ENCODE measurements at places on chromosomes 6 and 20.

DNA sequence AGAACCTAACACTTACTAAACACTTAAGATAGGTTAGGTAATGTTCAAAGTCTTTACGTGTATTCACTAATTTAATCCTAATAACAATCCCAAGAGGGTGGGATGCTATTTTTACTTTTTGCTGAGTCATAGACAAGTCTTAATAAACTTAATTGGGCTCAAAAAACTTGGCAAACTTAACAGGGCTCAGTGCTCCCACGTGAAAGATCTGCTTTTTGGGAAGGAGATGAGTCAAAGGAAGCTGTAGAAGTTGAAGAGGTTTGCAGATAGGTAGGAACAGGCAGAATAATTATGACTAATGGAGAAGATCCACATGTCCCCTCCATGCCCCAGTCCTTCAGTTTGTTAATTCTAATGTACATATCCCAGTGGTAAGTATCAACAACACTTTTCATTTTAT is 44.5 kb upstream of the STMND1 start:
- peak; percentile 89 for DNase-seq

DNA sequence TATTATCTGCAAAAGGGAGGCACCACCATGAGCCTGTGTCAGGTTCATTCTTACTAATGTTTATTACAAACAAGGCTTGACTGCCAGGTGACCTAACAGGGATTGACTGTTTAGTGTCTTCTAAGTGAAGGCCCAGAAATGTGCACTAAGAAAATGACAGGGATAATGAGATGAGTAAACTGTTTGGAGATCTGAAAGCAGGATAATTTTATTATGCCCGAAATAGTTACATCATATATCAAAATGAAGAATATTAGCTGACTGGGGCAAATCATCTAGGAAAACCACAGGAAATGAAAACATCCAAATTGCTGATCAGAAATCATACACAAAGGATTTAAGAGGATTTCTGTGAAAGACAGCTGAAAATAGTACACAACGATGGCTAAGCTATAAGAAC is 516.7 kb downstream of the HDGFL1 start:
- no peak for DNase-seq

- peak; percentile 44 for DNase-seq
Measured at GRCh38 chr20:51400051-51400926, 142.2 kb downstream of the NFATC2 start.

DNA sequence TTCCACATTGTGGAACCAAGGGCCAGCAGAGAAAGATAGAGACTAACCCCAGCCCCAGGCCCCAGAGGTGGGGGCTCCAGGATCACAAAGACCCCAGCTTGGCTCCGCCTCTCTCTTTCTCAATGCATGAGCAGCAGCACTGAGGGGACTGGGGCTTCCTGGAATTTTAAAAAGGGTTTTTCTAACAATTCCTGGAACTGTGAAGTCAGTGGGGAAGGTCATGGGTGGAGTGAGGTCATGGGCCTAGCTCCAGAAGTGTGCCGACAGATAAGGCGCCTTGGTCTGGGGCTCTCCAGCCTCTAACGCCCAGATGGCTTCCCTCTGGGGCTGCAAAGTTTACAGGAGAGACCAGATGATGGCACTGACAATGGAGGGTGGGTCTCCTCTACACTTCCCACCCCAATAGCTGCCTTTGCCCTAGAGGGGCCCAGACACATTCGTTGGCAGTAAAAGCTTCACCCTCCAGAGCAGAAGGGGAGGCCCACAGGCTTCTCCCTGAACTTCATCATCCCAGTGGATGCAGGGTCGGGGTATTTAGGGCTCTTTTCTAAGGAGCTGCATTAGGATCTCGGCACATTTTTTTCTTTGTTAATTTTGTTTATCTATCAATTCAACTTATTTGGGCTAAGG is 46.9 kb upstream of the CD93 start:
- no peak for DNase-seq

DNA sequence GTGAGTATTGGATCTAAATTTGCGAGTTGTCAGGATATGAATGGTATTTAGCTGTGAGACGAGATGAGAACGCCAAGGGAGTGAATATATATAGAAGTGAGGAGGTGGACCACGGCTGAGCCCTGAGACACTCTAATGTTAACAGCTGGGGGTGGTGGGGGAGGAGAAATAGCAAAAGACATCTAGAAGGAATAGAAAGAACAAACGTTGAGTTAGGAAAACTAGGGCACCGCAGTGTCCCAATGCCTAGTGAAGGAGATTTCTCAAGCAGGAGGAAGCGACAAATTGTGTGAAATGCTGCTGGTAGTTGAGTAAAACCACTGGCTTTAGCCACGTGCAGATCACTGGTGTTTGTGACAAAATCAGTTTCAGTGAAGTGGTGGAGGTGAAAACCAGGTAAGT is 56.9 kb downstream of the CD164 start:
- DNase-seq, result no peak

DNA sequence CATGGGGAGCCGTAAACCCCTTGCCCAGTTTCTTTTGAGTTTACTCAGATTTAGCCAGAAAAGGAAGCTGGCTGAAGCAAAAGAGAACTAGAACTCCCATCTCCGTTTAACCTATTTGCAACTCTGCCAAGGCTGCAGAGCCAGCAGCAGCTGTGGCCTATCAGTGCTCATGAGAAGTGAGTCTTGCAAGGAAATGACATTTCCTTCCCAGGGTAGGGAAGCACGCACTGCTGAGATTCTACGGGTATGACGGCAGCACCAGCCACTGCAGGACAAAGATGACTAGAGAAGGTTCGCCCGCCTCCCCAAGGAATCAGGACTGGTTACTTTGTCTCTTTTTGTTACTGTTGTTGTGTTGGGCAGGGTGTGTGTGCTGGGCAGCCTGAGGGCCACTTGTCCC is 47.6 kb downstream of the PPP1R3G start:
- DNase-seq, result no peak

- DNase-seq, result no peak
Measured at GRCh38 chr6:158765499-158766068, 53.6 kb downstream of the EZR start.

GRCh38 chr20:44750081-44750805 is 4.6 kb downstream of the KCNK15 start:
- no peak for DNase-seq

DNA sequence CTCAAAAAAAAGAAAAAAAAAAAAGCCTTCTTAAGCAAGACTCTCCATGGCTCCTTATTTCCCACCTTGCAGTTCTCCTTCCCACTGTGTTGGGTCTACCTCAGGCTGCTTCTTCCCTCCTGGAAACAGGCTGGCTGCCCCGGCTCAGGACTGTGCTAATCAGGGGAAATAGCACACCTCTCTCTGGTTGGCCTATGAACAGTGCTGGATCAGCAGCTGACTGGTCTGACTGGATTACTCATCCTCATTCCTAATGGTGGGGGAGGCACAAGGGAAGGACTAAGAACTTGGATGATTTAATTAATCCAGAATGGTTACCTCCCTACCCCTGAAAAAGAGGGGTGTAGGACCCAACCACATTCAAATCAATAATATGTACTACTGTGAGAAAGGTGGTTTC is 3.9 kb upstream of the SRSF3 start:
- peak; percentile 89 for DNase-seq

DNA sequence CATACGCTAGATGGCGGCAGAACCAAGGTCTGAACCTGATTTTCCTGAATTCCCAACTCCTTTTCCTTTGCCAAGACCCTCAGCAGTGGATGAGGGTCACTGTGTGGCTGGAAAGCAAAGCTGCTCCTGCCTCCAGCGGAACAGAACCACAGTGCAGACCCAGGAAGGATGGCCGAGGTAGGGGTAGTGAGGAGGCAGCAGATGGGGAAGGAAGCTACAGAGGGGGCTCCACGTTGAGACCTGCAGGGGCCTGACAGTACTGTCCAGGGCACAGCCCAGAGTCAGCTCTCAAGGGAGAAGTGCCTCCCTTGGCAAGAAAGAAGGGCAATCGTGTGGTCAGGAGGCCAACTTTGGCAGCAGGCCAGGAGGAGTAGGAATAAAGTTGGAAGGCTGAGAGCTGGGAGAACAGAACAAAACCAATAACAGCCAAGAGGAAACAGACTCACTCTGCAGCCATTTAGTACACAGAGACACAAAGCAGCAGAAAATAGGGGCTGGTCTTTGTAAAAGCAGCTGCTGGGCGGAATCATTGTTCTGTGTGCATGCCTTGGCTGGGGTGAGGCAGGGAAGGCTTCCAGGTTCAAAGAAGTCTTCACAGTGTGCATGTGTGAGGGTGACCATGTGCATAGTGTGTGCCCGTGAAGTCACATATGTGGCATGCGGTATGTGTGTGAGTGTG is 3.1 kb downstream of the GABRR2 start:
- peak; percentile 21 for DNase-seq

GRCh38 chr20:4161401-4162251 is 146.3 kb upstream of the RNF24 start:
- DNase-seq, result peak; percentile 48
